Natural killer cell (primary cell): ENCODE measurements at places on chromosomes 2 and 18. TPM values are rescaled to one million over a fixed set of nuclear protein-coding genes. Genes with fewer than 3 reads are reported as not detected.
A peak's percentile ranks its signal among the peaks of the same experiment; 100 is the strongest.

Gene SERPINB11
- total RNA-seq, result not detected

Gene C2orf66
- total RNA-seq, result not detected

Gene APOB
- not detected for total RNA-seq

Gene SLC9A4
- total RNA-seq, result 0.19 TPM

Gene XDH
- not detected for total RNA-seq

Gene FAM124B
- 6.1 TPM for total RNA-seq

Gene FMNL2
- 3.0 TPM for total RNA-seq

DNA sequence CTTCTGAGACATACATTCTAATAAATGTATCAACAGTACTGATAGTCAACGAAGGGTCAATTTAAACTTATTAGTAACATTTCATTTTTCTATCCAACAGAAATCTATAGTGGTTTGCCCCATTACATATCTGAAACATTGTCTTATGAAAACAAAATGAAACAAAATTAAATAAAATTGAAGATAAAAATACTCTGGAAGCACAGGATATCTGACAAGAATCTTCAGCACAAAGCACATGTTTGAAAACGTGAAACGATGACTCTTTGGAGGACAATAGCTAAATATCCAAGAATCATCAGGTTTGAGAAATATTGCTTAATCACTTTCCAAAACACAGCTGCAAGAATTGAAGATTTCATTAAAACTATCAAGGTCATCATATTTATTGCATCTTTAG, 70.9 kb upstream of the FAM124B start:
- H3K36me3 ChIP-seq, result peaks cover 47% of the 10 kb centered on the region
- no peaks in the 10 kb centered on the region for H3K27me3 ChIP-seq
- H3K27ac ChIP-seq, result no peak overlapping the region
- H3K4me3 ChIP-seq, result no peak overlapping the region

DNA sequence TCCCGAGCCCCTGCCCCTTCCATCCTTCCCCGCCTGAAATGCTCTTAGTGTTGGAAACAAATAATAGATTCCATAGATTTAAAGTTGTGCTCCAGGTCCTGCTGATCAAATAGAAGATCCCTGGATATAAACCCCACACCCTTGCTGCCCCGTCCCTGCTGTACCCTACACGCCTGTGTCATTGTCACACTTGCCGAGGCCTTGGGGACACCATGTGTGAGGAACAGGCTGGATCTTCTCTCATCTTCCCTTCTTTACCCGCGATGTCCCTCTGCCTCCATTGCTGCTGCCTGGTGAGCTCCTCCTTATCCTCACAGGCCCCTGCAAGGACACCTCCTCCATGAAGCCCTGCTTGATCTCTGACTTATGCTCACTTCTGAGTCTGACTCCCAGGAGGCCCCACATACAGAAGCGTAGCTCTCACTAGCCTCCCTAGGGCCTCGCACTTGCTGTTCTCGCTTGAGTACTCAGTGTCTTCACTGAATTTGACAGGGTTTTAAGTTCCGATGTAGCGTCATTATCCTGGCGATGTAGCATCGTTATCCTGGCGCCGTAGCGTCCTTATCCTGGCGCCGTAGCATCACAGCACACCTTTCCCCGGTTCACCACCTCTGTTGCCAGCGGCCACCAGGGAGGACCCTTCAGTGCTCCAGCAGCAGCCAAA, 221.9 kb downstream of the NDUFA10 start:
- H3K27ac ChIP-seq, result no peak overlapping the region
- no peaks in the 10 kb centered on the region for H3K4me1 ChIP-seq
- H3K4me3 ChIP-seq, result no peak overlapping the region
- no peaks in the 10 kb centered on the region for H3K36me3 ChIP-seq

GRCh38 chr2:148704247-148704646, 59.7 kb downstream of the EPC2 start:
- no peaks in the 10 kb centered on the region for H3K27me3 ChIP-seq
- no peak overlapping the region for H3K4me3 ChIP-seq
- DNase-seq, result no peak
- no peak overlapping the region for H3K27ac ChIP-seq
- H3K4me1 ChIP-seq, result no peaks in the 10 kb centered on the region
- peaks cover 11% of the 10 kb centered on the region for H3K36me3 ChIP-seq

GRCh38 chr18:56933472-56933871, 213.4 kb upstream of the BOD1L2 start:
- DNase-seq, result no peak
- H3K27ac ChIP-seq, result no peak overlapping the region
- no peaks in the 10 kb centered on the region for H3K27me3 ChIP-seq
- no peak overlapping the region for H3K4me3 ChIP-seq

DNA sequence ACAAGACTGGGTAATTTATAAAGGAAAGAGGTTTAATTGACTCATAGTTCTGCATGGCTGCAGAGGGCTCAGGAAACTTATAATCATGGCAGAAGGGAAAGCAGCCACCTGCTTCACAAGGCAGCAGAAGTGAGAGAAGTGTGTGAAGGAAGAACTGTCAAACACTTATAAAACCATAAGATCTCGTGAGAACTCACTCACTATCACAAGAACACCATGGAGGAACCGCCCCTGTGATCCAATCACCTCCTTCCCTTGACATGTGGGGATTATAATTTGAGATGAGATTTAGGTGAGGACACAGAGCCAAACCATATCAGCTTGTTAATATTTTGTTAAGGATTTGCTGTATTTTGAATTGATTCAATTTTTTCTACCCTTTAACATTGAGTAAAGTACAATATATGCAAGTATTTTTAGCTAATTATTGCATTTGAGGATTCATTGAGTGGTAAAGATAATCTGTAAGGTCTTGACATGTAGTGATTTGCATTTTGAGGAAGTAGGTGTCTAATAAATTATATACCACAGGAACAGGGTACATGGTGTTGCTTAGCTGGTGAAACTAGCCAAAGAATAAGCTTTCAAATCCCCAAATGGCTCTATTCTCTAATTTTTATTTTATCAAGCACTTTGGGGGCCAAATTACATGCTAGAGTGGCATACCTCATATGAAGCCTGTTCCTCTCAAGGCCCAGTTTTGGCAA, 3.9 kb upstream of the C2orf69 start:
- no peak for DNase-seq
- H3K36me3 ChIP-seq, result no peaks in the 10 kb centered on the region
- no peaks in the 10 kb centered on the region for H3K27me3 ChIP-seq
- H3K4me1 ChIP-seq, result peaks cover 6% of the 10 kb centered on the region
- no peak overlapping the region for H3K4me3 ChIP-seq
- no peak overlapping the region for H3K27ac ChIP-seq

- DNase-seq, result no peak
- no peak overlapping the region for H3K4me3 ChIP-seq
- no peaks in the 10 kb centered on the region for H3K27me3 ChIP-seq
- H3K27ac ChIP-seq, result no peak overlapping the region
- no peaks in the 10 kb centered on the region for H3K4me1 ChIP-seq
Observed at GRCh38 chr18:75116165-75116564, 92.8 kb downstream of the PTGR3 start.

GRCh38 chr2:230942920-230943896, 18.2 kb upstream of the GPR55 start:
- H3K27me3 ChIP-seq, result no peaks in the 10 kb centered on the region
- H3K27ac ChIP-seq, result no peak overlapping the region
- DNase-seq, result peak; percentile 53
- peaks cover 20% of the 10 kb centered on the region for H3K4me1 ChIP-seq
- H3K36me3 ChIP-seq, result no peaks in the 10 kb centered on the region

GRCh38 chr2:11537951-11538350, 4.1 kb downstream of the GREB1 start:
- no peaks in the 10 kb centered on the region for H3K4me1 ChIP-seq
- no peaks in the 10 kb centered on the region for H3K27me3 ChIP-seq
- no peak overlapping the region for H3K27ac ChIP-seq
- H3K36me3 ChIP-seq, result no peaks in the 10 kb centered on the region

- H3K27ac ChIP-seq, result peak overlapping the region; percentile 95
- H3K27me3 ChIP-seq, result no peaks in the 10 kb centered on the region
- peak; percentile 67 for DNase-seq
- H3K36me3 ChIP-seq, result no peaks in the 10 kb centered on the region
- peak overlapping the region; percentile 45 for H3K4me3 ChIP-seq
Observed at GRCh38 chr2:54574107-54574859, 118.2 kb downstream of the SPTBN1 start.

- no peak overlapping the region for H3K4me3 ChIP-seq
- no peaks in the 10 kb centered on the region for H3K36me3 ChIP-seq
- no peaks in the 10 kb centered on the region for H3K27me3 ChIP-seq
Observed at GRCh38 chr2:12504443-12504842, 212.3 kb upstream of the TRIB2 start.

- H3K27me3 ChIP-seq, result peaks cover 4% of the 10 kb centered on the region
- H3K4me3 ChIP-seq, result no peak overlapping the region
- H3K27ac ChIP-seq, result no peak overlapping the region
- no peaks in the 10 kb centered on the region for H3K36me3 ChIP-seq
- no peak for DNase-seq
Observed at GRCh38 chr2:73359915-73360697, 25.5 kb upstream of the ALMS1 start.

GRCh38 chr2:37648331-37649011, 23.0 kb downstream of the CDC42EP3 start:
- peaks cover 24% of the 10 kb centered on the region for H3K36me3 ChIP-seq
- H3K4me3 ChIP-seq, result no peak overlapping the region
- peak overlapping the region; percentile 77 for H3K27ac ChIP-seq
- H3K4me1 ChIP-seq, result peaks cover 72% of the 10 kb centered on the region
- no peaks in the 10 kb centered on the region for H3K27me3 ChIP-seq

- DNase-seq, result no peak
- H3K27me3 ChIP-seq, result no peaks in the 10 kb centered on the region
- no peak overlapping the region for H3K4me3 ChIP-seq
- H3K4me1 ChIP-seq, result peaks cover 3% of the 10 kb centered on the region
Observed at GRCh38 chr2:62142054-62142453, 53.9 kb upstream of the B3GNT2 start.

- DNase-seq, result no peak
- H3K4me1 ChIP-seq, result no peaks in the 10 kb centered on the region
- no peak overlapping the region for H3K27ac ChIP-seq
- H3K27me3 ChIP-seq, result no peaks in the 10 kb centered on the region
- H3K4me3 ChIP-seq, result no peak overlapping the region
Observed at GRCh38 chr2:69169655-69170389, 156.8 kb downstream of the ANTXR1 start.

DNA sequence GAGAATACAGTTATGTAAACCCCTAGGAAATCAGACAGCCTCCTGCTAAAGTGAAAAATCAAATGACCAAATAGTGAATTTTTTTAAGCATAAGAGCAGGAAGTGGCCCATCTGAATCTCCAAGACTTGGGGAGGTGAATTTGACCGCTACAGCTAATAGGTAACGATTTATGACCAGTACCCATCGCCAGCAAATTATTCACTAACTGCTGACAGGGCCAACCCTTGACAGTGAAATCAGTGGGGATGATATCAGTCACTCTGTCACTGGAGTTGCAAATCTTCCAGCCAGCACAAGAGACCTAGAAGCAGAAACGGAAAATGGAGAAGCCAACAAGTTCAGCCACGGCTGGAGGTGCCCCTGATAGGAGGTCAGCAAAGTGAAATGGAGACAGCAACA, 164.3 kb upstream of the PIK3C3 start:
- H3K27me3 ChIP-seq, result no peaks in the 10 kb centered on the region
- no peaks in the 10 kb centered on the region for H3K4me1 ChIP-seq
- no peak overlapping the region for H3K27ac ChIP-seq
- H3K4me3 ChIP-seq, result no peak overlapping the region

DNA sequence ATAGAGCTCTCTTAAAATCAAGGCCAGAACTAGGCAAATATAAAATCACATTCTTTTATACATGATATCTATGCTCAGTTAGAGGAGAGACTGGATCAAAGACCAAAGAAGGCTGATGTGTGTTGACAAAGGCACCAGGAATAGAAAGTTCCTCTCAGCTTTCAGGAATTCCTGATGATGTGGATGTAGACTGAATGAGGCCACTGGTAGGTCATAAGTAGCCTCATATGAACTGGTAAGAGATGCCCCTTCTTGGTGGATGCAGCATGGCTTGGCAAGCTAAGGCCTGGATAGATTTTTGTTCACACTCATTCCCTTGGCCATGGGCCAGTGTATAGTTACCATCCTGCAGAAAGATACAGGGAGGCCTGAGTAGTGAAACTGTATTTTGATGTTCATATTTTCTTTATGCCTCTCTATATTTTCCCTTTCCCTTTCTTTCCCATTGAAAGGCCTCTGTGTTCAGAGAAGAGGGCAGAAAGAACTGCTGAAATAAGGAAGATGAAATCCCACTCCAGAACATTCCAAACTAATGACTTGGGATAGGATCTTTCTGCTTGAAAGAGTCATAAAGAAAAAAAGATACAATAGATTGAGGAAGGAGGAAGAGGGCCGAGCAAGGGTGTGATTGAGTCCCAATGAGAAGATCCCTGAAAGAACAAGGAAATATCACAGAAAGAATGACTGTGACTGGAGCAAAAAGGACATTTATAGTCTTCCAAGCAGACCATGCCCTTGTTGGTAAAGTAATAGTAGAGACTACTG, 2182.7 kb upstream of the PIK3C3 start:
- no peak for DNase-seq
- H3K27me3 ChIP-seq, result no peaks in the 10 kb centered on the region
- no peaks in the 10 kb centered on the region for H3K36me3 ChIP-seq
- no peaks in the 10 kb centered on the region for H3K4me1 ChIP-seq

DNA sequence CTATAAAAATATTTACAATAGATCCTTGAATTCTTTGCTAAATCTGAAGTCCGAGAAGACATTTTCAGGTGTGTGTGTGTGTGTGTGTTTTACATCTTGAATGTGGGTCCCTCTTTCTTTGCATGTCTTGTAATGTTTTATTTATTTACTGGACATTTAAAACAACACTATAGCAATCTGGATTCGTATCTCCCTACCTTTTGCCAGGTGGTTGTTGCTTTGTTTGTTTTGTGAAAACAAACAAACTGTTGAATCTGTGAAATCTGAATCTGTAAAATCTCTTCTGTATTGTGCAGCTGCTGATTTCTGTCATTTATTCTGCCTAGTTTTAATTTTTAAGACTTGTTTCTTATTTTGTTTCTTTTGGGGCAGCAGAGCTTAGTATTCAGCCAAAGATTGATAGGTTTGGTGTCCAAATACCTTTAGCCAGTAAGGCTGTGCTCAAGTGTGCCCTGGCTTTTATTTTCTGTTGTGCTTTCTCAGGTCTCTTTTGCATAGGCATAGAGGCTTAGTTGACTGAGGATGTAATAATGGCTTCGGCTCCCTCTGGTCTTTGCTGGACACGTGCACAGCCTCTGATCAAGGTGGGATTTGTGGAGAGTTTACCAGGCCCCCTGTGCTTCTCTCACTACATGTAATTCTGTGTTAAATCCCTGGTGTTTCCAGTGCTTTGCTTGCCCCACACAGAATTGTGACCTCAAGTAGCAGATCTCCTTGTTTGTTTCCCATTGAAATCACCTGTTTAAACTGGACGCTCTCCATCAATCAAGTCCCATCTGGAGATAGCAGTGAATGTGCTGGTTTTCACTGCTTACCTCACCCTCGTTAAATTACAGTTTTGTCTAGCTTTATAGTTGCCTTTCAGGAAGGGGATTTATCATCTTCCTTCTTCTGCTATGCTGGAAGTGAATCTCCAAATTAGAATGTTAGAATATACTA, 71.1 kb downstream of the BIRC6 start:
- H3K4me1 ChIP-seq, result peaks cover 6% of the 10 kb centered on the region
- no peak for DNase-seq
- H3K27ac ChIP-seq, result no peak overlapping the region
- peaks cover 20% of the 10 kb centered on the region for H3K36me3 ChIP-seq
- H3K27me3 ChIP-seq, result no peaks in the 10 kb centered on the region
- no peak overlapping the region for H3K4me3 ChIP-seq
